ENCODE measurements at places on chromosomes 1 and 21.
A peak's percentile ranks its signal among the peaks of the same experiment; 100 is the strongest.

GRCh38 chr1:165828669-165829329 is 1.4 kb downstream of the UCK2 start:
- peak; percentile 92 for DNase-seq

- DNase-seq, result peak; percentile 88
These were observed 393.5 kb downstream of the SMYD3 start for GRCh38 chr1:246113555-246114095.

- DNase-seq, result peak; percentile 22
These were observed 3.4 kb downstream of the RUNX3 start for GRCh38 chr1:24926563-24927249.

GRCh38 chr1:41952208-41952607 is 33.5 kb upstream of the HIVEP3 start:
- no peak for DNase-seq

GRCh38 chr1:10939654-10940450 is 72.6 kb upstream of the TARDBP start:
- DNase-seq, result peak; percentile 59

- DNase-seq, result no peak
These were observed 47.7 kb downstream of the PGM1 start for GRCh38 chr1:63640633-63641567.

GRCh38 chr1:88228114-88228513 is 456.0 kb upstream of the PKN2 start:
- DNase-seq, result no peak

DNA sequence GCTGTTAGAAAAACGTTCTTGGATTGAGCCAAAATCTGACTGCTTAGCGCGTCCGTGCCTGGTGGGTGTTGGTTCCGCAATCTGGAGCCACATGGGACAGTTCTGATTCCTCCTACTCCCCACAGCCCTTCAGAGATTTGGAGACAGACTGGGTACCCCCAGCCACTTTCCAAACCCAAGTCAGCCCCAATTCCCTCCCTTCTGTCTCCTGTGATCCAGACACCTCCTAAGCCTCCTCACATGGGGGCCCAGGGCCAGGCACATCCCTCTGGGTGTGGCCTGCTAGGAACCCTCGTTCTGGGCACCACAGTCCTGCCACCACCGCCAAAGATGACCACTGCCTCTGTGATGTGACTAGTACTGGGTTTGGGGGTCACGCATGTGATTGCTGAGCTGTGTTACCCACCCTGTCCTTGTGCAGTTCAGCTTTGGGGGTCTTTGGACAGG is 4.8 kb downstream of the PLA2G5 start:
- no peak for DNase-seq

- no peak for DNase-seq
These were observed 13.0 kb upstream of the ARHGAP29 start for GRCh38 chr1:94250341-94250740.

- DNase-seq, result no peak
These were observed 9.3 kb downstream of the CHML start for GRCh38 chr1:241630899-241631298.

DNA sequence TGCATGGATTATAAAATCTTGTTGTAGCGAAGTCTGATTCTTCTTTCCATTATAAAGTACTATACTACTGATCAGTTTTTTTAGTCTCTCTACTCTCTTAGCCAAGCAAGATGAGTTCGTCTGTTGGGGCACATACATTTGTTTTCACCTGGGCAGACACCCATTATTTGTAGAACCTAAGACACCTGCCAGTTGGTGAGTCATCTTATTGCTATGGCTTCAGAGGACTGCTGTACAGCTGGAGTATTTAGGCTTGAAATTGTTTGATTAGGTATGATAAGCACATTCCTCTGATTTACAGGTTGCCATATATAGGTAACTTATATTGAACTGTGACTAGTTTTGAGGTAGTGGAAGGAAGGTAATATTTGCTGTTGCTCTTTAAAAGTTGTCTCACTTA is 17.2 kb downstream of the RBM15 start:
- DNase-seq, result no peak
